CD4-positive, alpha-beta T cell treated with Interleukin-17A for 1 hour (primary cell): ENCODE measurements at places on chromosomes 2 and 18.

GRCh38 chr2:72129681-72130340 lies 17.9 kb downstream of the CYP26B1 start:
- DNase-seq = no peak

DNA sequence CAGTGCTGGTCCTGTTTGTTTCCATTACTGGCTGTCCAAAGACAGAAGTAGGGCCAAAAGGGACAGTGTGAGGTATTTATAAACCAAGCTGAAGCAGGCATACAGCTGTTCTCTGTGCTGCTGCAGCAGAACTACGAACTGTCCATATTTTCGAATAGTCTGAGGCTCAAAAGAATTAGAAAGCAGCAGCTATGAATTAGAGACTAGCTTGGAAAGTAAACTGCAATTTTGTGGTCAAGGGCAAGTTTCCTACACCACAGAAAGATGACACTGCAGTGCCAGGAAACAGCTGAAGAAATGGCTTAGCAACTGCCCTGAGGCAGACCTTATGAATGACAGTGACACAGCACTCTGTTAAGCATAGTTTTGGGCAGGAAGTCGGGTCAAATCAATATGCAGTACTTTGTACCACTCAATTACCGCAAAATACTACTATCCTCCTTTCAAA lies 125.3 kb downstream of the TMEM131 start:
- peak; percentile 42 for DNase-seq

DNA sequence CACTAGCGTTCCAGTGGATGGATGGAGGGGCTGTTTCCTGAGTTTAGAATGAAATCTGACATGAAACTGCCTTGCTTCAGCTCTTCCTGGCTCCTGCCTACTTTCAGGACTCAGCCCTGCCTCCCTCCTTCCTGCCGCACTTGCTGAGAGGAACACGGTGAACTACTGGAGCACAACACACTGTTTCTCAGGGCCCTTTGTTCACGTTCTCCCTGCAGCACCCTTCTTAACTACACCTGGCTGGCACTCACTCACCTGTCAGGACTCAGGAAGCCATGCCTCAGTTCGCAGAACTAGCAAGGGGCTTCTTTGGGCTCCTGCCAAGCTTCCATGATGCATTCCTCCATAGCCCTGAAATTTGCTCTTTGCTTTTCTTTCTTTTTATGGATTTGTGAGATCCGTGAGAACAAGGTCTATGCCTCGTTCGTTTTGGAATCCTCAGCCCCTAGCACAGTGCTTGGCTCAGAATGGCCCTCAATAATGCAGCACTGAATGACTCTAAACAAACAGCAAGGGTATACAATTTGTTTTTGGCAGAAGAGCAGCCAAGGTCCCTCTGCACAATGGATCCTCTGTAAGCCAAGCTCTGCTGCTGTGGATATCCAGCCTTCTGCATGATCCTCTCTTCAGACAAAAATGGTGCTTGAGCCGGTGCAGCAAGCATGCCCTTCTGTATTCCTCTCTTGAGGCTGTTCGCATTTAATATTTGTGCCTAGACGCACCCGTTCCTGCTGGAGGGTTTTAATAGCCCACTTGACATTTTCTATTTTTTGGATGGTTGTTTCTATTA lies 357.0 kb downstream of the TSN start:
- DNase-seq = no peak

- no peak for DNase-seq
These were observed 73.0 kb upstream of the LGALSL start for GRCh38 chr2:64380853-64381527.

GRCh38 chr2:105744909-105745853 lies at the start of gene NCK2:
NCK2 (plus strand) TSS chr2:105744912; CDS start chr2:105855064, 110,152 bp downstream.
- no peak for DNase-seq

GRCh38 chr2:238286551-238286950 lies 1.9 kb downstream of the PER2 start:
- DNase-seq = no peak

- no peak for DNase-seq
These were observed 179.7 kb downstream of the AGPS start for GRCh38 chr2:177572236-177572671.

DNA sequence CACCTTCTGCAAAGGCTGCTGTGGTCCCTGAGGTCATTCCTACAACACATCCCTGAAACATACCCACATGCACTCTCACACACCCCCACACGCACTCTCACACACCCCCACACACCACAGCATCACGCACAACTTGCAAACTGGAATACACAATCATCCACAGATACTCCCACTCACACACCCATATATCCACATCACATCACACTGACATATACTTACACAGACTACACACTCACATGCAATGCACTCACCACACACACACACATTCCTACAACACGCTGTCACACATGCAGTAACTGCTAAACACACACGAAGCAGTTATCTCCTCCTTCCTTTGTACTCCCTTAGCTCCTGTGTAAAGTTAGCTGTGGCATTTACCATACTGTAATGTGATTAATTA lies 57.1 kb upstream of the PKDCC start:
- no peak for DNase-seq
